ENCODE measurements at places on chromosomes 13 and 19.
A peak's percentile ranks its signal among the peaks of the same experiment; 100 is the strongest.

- H3K27ac ChIP-seq: peak overlapping the region; percentile 48
- H3K27me3 ChIP-seq: no peaks in the 10 kb centered on the region
Observed at GRCh38 chr13:21837841-21838551, 167.1 kb downstream of the FGF9 start.

DNA sequence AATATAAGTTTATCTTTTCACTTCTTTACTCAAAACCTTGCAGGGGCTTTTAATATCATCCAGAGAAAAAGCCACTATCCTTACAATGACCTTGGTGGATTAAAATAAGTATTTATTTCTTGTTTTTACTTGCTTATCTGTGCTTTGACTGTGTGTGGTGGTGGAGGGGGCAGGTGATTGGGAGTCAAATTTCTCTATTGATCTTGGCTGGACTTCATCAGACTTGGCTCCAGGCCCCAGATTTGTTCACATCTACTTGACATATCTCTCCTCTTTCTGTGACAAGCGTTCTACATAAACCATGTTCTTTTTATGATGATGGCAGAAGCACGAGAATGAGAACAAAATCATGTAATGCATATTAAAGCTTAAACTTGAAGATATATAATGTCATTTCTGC is 670.8 kb downstream of the PCDH17 start:
- DNase-seq: no peak
- no peak overlapping the region for H3K27ac ChIP-seq
- no peak overlapping the region for H3K4me3 ChIP-seq
- H3K27me3 ChIP-seq: no peaks in the 10 kb centered on the region
- H3K36me3 ChIP-seq: no peaks in the 10 kb centered on the region

DNA sequence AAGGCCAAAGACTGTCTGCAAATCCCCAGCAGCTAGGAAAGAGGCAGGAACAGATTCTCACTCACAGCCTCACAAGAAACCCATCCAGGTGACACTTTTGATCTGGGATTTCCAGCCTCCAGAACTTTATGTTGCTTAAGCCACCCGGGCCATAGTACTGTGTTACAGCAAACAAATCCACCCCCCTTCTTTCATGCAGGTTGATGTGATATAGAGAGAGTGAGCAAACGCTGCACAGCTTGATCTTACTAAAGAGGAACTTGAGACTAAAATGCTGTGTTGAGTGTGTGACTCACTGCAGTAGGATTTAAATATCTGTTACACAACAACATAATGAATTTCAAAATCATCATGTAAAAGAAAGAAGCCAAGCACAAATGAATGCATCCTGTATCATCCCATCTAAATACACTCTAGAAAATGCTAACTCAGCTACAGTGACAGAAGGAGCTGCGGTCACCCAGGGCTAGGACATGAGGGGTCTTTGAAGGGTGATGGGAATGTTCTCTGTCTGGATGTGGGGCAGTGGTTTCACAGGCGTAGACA is 32.2 kb downstream of the RCBTB2 start:
- H3K27ac ChIP-seq: peak overlapping the region; percentile 15
- no peaks in the 10 kb centered on the region for H3K4me1 ChIP-seq
- peak; percentile 64 for DNase-seq
- H3K4me3 ChIP-seq: no peak overlapping the region

GRCh38 chr19:14165990-14166830 is 29.8 kb upstream of the ASF1B start:
- no peaks in the 10 kb centered on the region for H3K36me3 ChIP-seq
- no peak overlapping the region for H3K4me3 ChIP-seq
- DNase-seq: no peak
- H3K27ac ChIP-seq: peak overlapping the region; percentile 73
- no peaks in the 10 kb centered on the region for H3K27me3 ChIP-seq

- no peaks in the 10 kb centered on the region for H3K4me1 ChIP-seq
- H3K27me3 ChIP-seq: no peaks in the 10 kb centered on the region
- no peak for DNase-seq
- H3K36me3 ChIP-seq: no peaks in the 10 kb centered on the region
- H3K4me3 ChIP-seq: no peak overlapping the region
Observed at GRCh38 chr13:105915146-105915850, 620.2 kb downstream of the EFNB2 start.

GRCh38 chr19:46954502-46954992 is 65.1 kb upstream of the NPAS1 start:
- H3K27me3 ChIP-seq: no peaks in the 10 kb centered on the region
- DNase-seq: no peak
- no peak overlapping the region for H3K4me3 ChIP-seq
- peaks cover 37% of the 10 kb centered on the region for H3K4me1 ChIP-seq

GRCh38 chr13:113029487-113030258 is 60.7 kb downstream of the MCF2L start:
- no peak overlapping the region for H3K27ac ChIP-seq
- DNase-seq: peak; percentile 69
- H3K27me3 ChIP-seq: no peaks in the 10 kb centered on the region
- no peak overlapping the region for H3K4me3 ChIP-seq

DNA sequence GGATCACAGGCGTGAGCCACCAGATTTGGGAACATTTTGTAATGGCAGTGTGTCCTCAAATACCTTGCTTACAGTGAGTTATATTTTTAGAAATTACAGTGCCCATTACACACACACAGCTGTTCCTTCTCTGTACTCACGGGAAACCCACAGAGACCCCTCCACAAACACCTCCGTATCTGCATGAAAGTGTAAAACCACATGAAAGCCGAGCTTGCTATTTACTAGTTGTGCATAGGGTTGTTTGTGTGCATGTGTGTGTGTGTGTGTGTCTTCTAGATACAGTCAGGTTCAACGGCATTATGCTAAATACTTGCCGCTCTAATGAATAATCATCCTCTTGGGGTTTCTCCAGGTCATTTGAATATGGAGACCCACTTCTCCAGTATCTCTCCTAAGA is 22.3 kb upstream of the LILRA2 start:
- no peak overlapping the region for H3K4me3 ChIP-seq
- no peaks in the 10 kb centered on the region for H3K36me3 ChIP-seq
- H3K27me3 ChIP-seq: no peaks in the 10 kb centered on the region

- H3K36me3 ChIP-seq: no peaks in the 10 kb centered on the region
- no peak overlapping the region for H3K27ac ChIP-seq
- H3K27me3 ChIP-seq: peaks cover 14% of the 10 kb centered on the region
Observed at GRCh38 chr19:3234800-3235199, 10.3 kb downstream of the CELF5 start.

DNA sequence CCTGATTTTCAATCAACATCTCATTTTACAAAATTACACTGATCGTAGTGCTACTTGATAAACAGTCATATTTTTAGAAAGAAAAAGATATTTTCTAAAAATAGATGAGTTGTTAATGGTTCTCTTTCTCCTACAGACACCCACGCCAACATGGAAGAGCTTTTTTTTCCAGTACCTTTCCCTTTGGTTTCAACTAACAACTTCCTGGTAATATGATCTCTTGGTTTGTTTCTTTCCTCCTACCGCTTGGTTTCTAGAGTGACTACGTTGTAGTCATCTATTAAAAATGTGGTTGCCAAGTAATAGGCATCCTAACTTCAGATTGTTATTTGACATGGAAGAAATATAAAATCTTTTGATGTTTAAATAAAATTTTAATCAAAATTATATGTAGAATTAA is 189.0 kb downstream of the LACC1 start:
- DNase-seq: no peak
- no peaks in the 10 kb centered on the region for H3K27me3 ChIP-seq
- H3K4me1 ChIP-seq: peaks cover 7% of the 10 kb centered on the region
- no peaks in the 10 kb centered on the region for H3K36me3 ChIP-seq
- no peak overlapping the region for H3K27ac ChIP-seq

- H3K4me1 ChIP-seq: peaks cover 17% of the 10 kb centered on the region
- H3K27ac ChIP-seq: peak within 1 kb of the TSS; percentile 51
- H3K36me3 ChIP-seq: no peaks in the 10 kb centered on the region
- no peaks in the 10 kb centered on the region for H3K27me3 ChIP-seq
Observed at GRCh38 chr19:6720369-6721137, at the start of gene C3. C3 (minus strand) TSS chr19:6720650; CDS start chr19:6720589, 61 bp downstream.

DNA sequence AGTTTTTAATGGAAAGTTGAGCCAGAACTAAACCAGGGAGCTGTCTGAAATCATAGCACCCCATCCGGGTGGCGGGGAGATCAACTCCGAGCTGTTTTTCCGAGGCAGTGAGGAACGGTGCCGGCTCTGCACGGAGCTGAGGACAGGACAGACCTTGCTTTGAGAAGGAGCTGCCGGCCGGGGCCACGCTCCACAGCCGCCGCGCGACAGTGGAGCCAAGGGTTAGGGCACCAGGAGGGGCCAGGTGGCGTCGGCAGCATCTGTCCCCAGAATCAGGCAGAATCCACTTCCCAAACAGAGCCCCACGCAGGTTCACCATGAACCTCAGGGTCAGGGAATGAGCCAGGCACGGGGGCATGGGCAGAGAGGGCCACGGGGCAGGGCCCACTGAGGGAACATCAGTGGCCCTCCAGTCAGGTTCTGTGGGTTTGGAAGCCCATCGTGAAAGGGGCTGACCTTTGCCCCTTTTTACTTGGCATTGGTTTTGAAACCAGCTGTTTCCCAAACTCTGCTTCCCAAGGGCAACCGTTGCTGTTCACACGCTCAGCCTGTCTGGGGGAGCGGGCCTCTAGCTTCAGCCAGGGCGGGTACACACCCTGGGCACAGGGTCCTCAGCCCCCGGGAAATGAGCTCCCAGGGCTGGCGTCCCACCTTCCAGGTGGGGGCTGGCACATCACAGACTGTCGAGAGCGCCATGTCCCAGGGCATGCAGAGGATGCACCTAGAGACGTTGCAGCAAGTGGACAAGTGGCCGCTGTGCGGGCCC is 18.1 kb downstream of the PEX11G start:
- H3K27me3 ChIP-seq: no peaks in the 10 kb centered on the region
- DNase-seq: no peak
- no peaks in the 10 kb centered on the region for H3K4me1 ChIP-seq
- no peak overlapping the region for H3K4me3 ChIP-seq
- H3K36me3 ChIP-seq: no peaks in the 10 kb centered on the region
- H3K27ac ChIP-seq: no peak overlapping the region

DNA sequence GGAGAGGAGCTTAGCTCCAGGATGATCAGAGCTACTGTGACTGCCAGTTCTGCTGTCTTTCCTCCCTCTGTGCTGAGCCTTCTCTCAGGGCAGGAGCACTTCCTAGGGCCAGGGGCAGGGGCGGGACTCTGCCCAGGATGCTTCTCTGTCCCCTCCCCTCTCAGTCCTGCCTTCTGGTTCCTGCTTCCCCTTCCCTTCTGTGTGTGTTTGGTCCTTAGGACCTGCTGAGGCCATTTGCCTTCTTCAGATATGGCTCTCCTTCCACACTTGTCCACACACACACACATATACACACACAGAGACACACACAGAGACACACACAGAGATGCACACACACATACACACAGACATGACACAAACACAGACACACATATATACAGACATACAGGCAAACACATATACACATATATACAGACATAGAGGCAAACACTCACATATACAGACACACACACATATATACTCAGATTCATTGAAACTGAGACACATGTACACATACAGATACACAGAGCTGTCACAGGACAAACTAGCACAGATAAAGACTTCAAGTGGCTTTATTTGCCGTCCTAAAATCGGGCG is 22.0 kb upstream of the CD177 start:
- no peaks in the 10 kb centered on the region for H3K4me1 ChIP-seq
- H3K4me3 ChIP-seq: no peak overlapping the region
- no peaks in the 10 kb centered on the region for H3K36me3 ChIP-seq

DNA sequence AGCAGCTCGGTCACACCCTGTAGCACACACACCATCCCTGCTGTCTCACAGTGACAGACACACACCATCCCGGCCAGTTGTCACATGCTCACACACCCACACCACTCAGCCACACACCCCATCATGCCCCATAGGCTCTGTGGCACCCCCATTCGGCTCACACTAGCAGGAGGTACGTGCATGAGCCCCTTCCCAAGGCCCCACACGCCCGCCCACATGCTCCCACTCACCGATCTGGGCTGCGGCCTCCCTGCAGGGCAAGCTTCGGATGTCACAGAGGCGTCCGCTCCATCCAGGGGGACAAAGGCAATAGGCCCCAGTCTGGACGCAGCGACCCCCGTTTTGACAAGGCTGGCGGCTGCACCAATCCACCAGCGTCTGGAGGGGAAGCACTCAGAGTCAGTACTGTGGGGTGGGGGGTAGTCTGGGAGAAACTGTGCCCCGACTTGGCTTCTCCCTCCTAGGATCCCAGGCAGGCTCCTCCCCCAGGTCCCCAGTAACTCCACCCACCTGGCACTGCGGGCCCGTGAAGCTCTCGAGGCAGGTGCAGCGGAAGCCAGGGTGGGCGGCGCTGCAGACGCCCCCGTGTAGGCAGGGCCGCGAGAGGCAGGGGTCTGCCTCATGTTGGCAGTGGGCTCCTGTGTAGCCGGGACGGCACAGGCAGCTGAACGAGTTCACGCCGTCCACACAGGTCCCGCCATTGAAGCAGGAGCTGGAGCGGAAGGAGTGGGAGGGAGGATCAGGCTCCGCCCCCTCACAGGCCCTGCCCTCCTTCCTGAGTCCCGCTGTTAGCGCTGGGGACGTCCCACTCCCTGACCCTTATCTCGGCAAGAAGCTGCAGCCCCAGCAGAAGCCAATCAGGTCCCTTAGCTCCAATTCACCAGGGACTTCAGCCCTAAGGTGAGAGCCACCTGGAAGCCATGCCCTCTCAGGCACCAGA is 20.1 kb downstream of the NOTCH3 start:
- no peak overlapping the region for H3K27ac ChIP-seq
- DNase-seq: no peak
- H3K36me3 ChIP-seq: no peaks in the 10 kb centered on the region

DNA sequence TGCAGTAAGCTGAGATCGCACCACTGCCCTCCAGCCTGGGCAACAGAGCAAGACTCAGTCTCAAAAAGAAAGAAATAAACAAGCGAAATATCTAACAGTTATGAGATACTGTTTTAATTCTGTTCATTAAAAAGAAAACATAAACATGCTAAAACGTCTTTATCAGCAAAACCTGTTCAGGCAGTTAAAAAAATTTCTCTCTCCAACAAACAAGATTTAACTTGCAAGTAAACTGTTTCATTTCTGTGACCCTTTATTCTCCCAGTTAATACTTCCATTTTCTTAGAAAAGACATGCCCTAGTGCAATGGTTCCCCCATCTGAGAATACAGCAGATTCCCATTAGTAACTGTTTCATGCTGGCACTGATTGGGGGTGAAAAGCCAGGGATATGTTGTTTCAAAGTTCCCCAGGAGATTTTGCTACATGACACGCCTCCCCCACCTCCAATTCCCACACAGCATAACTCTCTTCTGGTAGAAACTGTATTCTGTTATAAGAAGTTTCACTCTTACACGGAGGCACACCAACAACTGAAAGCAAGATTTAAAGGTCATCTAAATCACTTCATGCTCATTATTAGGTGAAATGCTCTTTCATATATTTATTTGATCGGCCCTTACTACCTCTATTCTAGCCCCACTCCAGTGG is 24.4 kb downstream of the ELF1 start:
- H3K4me1 ChIP-seq: peaks cover 24% of the 10 kb centered on the region
- no peaks in the 10 kb centered on the region for H3K36me3 ChIP-seq
- no peaks in the 10 kb centered on the region for H3K27me3 ChIP-seq
- no peak for DNase-seq
- H3K4me3 ChIP-seq: no peak overlapping the region
- H3K27ac ChIP-seq: peak overlapping the region; percentile 88

DNA sequence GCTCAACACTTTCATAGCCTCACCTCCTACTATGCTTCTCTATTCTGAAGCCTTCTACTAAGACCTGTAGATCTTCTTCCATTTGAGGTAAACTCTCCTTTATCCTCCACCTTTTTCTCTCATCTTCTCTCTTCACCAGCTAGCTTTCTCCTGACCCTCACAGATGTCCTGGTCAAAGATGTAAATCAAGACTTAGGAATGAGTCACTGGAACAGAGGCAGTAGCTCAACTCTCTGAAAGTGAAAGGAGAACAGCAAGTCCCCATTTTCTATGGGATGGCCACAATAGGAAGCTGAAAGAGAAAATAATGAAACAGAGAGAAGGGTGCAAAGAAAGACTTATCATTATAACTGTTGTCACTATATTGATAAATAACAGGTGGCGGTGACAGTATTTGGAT is 86.1 kb upstream of the DOCK9 start:
- no peak for DNase-seq
- no peak overlapping the region for H3K4me3 ChIP-seq
- H3K27me3 ChIP-seq: no peaks in the 10 kb centered on the region
- H3K27ac ChIP-seq: peak overlapping the region; percentile 23
- H3K36me3 ChIP-seq: no peaks in the 10 kb centered on the region

All from hepatocyte (in vitro differentiated cells).